Hindlimb muscle (tissue), 1 donor: ENCODE measurements at places on chromosomes 2 and 18. TPM values are rescaled to one million over a fixed set of nuclear protein-coding genes. Genes with fewer than 3 reads are reported as not detected.

- DNase-seq = no peak
Measured at GRCh38 chr18:78247615-78248289, 731.9 kb upstream of the SALL3 start.

DNA sequence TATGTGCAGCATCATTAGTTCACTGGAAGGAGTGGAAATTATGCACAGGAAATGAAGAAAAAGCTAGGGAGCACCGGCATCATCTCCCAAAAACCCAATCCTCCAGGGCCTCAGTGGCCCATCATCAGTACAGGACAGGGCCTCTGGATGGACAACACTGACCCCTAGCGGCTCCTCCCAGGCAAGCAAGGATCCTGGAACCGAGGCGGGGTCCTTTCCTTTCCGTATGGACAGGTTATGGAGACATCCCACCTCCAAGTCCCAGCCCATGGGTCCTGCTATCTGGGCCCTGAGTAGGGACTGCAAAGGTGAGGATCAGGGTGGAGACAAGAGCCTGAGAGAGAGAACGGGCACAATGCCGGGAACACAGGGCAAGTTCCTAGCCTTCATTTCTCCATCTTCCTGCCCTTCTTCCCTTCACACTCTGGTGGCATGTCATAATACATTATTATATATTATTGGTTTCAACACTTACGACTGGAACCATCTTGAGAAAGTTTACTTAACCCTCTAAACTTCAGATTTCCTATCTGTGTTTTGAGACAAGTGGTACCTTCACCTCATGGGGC, 68.2 kb downstream of the ZNF516 start:
- DNase-seq = no peak

GALNT5 gene
- 1.7 TPM for polyA plus RNA-seq

- DNase-seq = no peak
Measured at GRCh38 chr2:28607730-28608499, 112.1 kb downstream of the PLB1 start.

DNA sequence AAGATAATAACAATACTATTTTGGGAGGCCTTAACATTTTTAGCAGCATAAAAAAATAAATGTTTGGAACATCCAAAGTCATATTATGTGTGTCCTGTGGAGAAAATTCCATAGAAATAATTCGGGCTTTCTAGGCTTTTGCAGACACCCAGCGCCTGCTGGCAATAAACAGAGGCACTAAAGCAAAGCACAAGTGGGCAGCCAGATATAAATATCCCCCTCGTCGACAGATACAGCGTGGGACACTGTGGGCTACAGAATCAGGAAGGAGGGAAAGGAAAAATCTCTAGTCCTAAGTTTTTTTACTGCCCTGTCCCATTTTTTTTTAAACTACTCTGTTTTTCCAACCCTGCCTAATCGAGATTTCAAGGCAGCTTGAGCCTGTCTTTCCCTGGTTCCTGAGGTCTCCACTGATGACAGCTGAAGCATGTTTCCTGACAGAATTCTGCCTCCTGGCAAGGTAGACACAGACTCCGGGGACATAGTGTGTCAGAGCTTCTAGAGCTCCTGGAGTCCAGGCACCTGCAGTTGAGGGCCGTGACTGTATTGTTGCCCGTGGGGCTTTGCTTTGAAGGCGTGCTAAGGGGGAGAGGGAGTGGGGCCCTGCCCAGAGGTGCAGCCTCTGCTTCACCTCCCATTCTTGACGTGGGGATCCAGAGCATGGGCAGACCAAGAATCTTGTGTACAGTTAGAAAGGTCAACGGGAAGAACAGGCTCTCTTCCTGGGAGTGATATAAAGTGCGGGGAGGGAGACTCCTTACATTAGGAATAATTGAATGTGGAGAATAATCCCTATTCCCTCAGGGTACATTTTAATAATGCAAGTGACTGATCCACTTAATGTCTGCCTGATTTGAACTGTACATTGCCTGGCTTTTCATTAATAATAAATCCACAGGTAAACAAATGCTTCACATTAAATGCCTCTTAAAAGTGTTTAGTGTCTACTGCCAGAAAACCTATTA, 232.3 kb downstream of the DCC start:
- no peak for DNase-seq

DNA sequence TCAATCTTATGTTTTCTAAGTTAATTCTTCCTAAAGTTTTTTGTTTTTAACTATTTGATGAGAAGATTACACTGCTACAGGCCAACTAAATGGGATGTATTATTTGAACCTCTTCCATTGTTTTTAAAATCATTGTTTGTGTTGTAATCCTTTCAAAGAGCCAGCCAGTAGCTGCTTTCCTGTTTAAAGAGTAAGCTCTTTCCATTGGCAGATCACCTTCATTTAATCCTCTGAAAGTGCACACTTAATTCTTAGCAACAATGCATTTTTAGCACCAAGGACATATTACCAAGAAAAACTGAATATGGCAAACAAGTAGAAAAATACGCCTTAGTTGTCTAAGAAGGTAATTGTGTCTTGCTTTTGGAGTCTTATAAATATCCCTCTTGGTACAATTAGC, 54.0 kb downstream of the MEIS1 start:
- DNase-seq = no peak

TMEM200C gene
- polyA plus RNA-seq = 0.43 TPM

DNA sequence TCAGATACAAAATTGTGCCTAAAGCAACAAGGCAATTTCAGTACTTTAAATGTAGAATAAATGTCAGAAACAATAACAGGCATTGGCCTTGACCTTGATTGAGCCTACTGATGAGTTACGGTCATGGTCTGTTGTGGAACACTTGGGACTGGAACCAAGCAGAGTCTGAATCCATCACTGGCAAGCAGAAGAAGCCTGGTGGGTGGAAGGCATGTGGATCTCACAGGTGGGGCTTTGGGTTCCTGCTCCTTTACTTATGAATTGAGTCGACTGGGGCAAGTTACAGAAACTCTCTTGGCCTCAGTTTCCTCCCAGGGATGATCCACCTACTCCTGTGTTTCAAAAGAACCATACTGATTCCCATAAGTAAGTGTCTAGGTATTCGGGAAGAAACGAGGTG, 102.3 kb downstream of the KCNF1 start:
- no peak for DNase-seq

DNA sequence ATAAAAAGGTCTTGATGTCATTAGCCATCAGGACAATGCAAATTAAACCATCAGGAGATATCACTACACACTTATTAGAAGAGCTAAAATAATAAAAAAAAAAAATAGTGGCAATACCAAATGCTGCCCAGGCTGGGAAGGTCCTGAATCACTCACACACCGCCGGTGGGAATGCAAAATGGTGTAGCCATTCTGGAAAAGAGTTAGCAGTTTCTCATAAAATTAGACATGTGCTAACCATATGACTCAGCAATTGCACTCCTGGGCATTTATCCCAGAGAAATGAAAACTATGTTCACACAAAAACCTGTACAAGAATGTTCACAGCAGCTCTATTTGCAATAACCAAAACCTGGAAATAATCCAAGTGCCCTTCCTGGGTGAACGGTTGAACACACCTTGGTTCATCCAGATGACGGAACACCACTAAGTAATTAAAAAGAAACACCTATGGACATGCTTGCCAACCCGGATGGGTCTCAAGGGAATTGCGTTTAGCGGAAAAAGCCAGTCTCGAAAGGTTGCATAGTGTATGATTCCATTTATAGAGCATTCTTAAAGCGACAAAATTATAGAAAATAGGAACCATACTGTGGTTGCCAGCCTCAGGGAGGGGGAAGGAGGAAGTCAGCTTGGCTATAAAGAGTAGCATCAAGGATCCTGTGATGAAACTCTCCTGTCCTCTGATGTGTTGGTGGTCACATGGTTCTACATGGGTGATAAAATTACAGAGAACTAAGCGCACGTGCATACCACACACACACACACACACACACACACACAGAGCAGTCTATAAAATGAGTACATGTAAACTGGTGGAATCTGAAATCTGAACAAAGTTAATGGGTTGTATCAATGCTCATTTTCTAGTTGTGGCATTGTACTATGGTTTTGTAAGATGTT, 4.6 kb downstream of the MBP start:
- DNase-seq = no peak

- no peak for DNase-seq
Measured at GRCh38 chr2:6423944-6424343, 441.8 kb downstream of the CMPK2 start.

GRCh38 chr2:157173740-157174184, 83.7 kb upstream of the GALNT5 start:
- peak; percentile 16 for DNase-seq

DNA sequence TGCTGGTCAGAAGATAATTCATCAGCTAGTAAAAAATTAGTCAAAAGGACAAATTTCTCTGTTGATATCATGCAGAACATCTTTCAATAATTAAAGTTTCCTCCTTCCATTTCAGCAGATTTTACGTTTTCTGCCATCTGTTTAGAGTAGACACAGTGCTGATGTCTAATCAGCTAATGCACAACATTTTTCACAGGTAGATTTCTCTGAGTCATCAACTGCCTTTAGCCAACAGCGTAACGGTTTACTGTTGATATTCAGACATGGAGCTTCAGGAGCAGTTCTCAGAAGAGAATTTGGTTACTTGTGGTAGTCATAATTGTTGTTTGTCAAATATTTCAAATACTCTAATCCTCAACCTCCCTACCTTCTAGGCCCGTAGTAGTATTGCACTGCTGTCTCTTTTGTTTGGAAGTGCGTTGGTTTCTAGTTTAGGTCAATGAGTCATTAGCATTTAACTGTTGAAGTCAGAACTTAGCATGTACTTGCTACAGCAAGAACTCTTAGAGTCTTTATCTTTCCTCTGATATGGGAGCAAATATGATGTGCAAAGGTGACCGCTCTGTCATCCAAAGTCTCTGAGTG, 86.8 kb upstream of the TFPI start:
- DNase-seq = no peak

DNA sequence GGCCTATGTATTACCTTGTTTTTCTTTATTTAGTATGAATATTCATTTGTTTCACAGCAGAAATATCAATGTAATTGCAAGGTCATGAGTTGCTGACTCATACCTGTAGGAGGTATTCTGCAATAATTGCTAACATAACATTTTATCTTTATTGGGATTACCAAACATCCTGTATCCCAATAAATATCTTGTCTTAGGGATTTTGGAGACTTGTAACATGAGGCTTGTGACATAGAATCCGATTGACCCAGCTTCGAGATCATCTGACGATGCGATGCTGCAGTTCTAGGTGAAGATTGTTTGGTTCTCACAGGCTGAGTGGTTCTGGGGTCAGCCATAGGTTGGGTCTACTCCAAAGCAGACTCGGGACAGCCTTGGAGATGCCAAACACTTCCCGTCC, 133.4 kb upstream of the RND3 start:
- no peak for DNase-seq

FOXI3 gene
- 0.09 TPM for polyA plus RNA-seq

DNA sequence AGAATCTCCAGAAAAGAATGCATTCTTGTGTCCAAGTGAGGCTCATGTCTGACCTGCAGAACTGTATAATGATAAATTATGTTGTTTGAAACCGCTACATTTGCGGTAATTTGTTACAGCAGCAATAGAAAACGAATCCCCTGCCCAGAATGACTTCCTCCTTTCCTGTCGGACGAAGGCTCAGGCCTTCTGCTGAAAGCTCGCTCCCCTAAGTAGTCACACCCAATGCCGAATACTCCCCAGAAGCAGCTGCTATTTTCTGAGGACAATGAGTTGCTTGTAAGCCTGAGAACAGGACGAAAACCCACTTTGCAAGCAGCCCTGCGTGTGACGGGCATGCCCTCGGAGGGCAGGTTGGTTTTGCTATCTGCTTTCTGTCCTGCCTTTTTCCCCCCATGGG, 27.7 kb upstream of the PTPN4 start:
- DNase-seq = no peak

GRCh38 chr2:71897137-71897480, 250.6 kb downstream of the CYP26B1 start:
- no peak for DNase-seq

GRCh38 chr2:118386641-118387302, 298.5 kb downstream of the INSIG2 start:
- peak; percentile 38 for DNase-seq

GRCh38 chr2:83689402-83689801, 769.7 kb downstream of the SUCLG1 start:
- no peak for DNase-seq

- DNase-seq = no peak
Measured at GRCh38 chr2:71154279-71154678, 23.8 kb downstream of the MPHOSPH10 start.

- DNase-seq = peak; percentile 56
Measured at GRCh38 chr2:143480601-143481236, 351.5 kb downstream of the ARHGAP15 start.

DNA sequence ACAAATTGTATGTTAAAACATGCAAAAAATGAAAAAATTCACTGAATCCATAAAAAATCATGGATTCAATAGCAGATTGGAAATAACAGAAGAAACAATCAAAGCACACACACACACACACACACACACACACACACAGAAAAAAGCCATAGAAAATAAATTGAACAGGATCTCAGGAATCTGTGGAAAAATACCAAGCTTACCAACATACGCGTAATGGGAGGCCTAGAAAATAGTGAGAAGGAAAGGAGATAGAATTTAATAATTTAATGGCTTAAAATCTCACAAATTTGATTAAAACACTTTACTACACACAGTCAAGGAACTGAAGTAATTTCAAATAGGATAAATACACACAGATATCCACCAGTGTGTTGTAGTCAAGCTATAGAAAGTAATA, 1671.5 kb upstream of the PIK3C3 start:
- no peak for DNase-seq

DNA sequence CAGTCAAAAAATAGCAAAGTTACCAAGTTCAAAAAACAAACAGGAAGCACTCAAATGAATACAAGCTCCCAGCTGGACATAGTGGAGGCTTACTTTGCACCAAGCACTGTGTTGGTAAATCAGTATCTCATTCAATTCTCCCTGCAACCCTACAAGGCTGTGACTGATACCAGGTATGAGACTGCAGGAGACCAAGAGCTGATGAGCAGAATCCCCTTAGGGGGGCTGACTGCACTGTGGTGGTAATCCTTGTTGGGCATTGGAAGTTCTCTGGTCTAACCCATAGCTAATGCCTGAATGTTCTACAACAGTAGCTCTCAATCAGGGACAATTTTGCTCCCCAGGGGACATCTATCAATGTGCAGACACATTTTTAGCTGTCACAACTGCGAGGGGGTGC, 26.0 kb downstream of the CDH2 start:
- DNase-seq = no peak

TMEM163 gene
- 0.72 TPM for polyA plus RNA-seq

GBX2 gene
- polyA plus RNA-seq = 0.22 TPM

PROC gene
- polyA plus RNA-seq = 0.93 TPM

- no peak for DNase-seq
Measured at GRCh38 chr2:181163139-181163538, 182.7 kb downstream of the UBE2E3 start.

DNA sequence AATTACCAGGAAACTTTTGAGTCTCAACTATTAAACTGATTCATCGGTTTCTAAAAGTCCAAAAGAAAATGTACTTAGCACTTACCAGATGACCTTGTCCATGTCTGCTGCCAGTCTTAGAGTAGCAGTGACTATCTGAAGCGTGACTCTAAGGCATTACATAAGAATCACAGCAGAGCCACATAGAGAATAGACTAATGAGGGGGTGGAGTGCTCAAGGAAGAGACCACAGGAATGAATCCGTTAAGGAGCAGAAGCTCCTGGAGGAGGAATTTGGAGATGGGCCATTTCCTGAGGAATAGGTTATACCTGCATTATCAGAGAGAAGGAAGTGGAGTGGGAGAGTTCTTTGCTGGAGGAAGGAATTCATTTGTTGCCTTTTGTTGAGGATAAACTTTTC, 116.0 kb downstream of the MAP3K20 start:
- no peak for DNase-seq

- no peak for DNase-seq
Measured at GRCh38 chr2:31475692-31476091, 61.1 kb upstream of the XDH start.

GRCh38 chr2:174058456-174058855, 93.3 kb upstream of the SP3 start:
- DNase-seq = no peak
